Activated effector memory CD4-positive, alpha-beta T cell treated with anti-CD3 and anti-CD28 coated beads, Interleukin-2, amount 50 U/mL, for 16 hours (primary cell): ENCODE measurements at places on chromosomes 3 and 15.

GRCh38 chr3:155890671-155891190 is 20.3 kb downstream of the GMPS start:
- DNase-seq = no peak

GRCh38 chr3:127820826-127821313 is 1.4 kb downstream of the MGLL start:
- no peak for DNase-seq

- DNase-seq = no peak
Observed at GRCh38 chr3:2947536-2947935, 162.6 kb downstream of the IL5RA start.

DNA sequence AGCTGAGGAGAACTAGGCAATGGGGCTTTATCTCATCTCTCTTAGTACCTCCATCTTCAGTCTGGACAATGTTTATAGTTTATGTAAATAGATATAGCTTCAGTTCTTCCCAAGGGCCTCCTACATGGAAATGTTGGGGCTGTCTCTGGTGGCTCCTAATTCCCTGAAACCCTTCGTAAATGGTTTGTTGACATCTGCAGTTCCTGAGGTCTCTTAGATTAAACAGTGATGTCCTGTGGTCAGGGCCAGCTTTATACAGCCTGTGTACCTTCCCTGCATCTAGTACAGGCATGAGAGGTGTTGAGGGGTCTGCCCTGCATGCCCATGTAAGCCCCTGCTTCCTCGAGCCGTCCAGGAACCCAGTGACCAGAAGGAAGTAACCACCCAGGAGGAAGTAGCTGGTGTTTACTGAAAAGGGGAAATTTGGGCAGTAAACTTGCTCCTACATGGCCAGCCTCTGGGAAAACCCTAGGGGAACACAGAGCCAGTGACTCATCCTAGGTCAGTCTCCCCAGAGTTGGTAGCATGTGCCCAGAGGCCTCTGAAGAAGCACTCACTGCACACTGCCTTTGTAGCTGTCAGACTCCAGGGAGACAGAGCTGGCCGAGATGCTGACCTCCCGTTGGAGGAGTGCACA is 4.7 kb upstream of the TBC1D2B start:
- peak; percentile 41 for DNase-seq

DNA sequence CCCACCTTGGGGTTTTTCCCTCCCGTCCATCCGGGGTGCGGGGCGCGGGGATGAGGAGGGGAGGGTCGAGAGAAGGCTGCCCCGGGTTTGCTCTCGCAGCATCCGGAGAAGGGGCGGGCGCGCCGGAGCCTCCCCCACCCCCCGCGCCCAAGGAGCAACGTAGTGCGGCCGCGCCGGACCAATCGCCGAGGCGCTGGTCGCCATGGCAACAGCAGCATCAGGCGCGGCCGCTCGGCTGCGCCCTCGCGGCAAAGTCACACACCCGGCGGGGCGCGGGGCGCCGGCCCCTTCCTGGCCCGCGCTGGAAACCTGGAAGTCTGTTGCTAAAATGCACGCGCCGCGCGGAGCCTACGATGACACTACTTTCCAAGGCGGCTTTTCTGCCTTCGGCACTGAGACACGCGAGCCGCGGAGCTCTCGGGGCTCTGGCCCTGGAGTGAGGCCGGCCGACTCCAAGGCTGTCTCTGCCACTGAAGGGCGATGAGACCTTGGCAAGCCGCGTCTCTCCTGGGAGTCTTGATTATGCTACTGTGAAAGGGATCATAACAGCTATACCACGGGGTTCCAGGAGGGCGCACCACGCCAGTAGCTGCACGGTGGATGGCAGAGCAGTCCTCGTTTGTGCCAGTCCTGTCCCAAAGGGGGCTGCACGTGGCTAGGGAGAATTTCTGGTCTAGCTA is at the start of gene IQSEC1:
Gene IQSEC1, minus strand, starts transcription at position 104 of the 680 bp plus-strand sequence. CDS start 415 bp downstream, outside the sequence.
- DNase-seq = peak; percentile 91

- no peak for DNase-seq
Observed at GRCh38 chr15:79953951-79954444, 17.0 kb downstream of the BCL2A1 start.

DNA sequence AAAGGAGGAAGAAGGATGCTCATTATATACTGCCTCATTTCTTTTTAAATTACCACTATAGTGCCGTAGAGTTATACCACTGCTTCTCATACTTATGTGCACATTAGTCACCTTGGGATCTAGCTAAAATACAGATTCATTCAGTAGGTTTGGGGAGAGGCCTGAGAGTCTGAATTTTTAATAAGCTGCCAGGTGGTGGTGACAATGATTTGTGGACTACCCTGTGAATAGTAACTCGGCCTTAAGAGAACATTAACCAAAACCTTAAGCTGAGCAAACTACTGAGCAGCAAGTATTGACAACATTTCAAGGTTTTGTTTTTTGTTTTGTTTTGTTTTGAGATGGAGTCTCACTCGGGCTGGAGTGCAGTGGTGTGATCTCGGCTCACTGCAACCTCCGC is 19.8 kb downstream of the UBA5 start:
- DNase-seq = no peak

GRCh38 chr3:20583648-20584047 is 397.6 kb upstream of the SGO1 start:
- DNase-seq = no peak

- no peak for DNase-seq
Observed at GRCh38 chr3:56976651-56977560, 83.6 kb upstream of the SPATA12 start.

DNA sequence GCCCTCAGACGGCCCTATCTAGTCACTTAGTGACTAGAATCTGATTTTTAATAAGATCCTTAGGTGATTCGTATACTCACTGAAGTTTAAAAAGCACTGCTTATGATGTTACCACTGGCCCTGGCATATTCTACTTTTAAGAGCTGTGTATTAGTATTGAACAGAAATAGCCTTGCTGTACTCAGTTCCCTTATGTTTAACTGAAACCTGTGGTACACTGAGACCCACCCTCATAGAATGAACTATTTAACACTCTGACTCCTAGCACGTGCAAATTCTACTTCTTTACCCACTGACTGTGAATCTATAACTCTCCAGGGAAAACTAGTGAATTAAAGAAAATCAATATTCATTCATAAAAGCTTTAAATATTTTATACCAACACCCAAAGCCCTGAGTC is 108.9 kb downstream of the CCNL1 start:
- no peak for DNase-seq

DNA sequence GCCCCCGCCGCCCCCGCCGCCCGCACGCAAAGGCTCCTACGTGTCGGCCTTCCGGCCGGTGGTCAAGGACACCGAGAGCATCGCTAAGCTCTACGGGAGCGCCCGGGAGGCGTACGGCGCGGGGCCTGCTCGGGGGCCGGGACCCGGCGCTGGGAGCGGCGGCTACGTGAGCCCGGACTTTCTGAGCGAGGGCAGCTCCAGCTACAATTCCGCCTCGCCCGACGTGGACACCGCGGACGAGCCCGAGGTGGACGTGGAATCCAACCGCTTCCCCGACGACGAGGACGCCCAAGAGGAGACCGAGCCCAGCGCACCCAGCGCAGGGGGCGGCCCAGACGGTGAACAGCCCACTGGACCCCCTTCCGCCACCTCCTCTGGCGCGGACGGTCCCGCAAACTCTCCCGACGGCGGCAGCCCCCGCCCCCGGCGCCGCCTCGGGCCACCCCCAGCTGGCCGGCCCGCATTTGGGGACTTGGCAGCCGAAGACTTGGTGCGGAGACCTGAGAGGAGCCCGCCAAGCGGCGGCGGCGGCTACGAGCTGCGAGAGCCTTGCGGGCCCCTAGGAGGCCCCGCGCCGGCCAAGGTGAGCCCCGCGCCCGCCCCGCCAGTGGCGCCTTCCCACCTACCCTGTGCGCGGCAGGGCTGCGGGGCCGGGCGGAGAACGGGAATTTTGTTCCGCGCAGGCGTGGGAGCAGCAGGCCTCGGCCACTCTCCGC is 2.4 kb downstream of the SKOR1 start:
- no peak for DNase-seq

GRCh38 chr3:136330900-136331299 is 80.8 kb downstream of the PCCB start:
- no peak for DNase-seq
